ENCODE measurements at places on chromosomes 7 and 10.

DNA sequence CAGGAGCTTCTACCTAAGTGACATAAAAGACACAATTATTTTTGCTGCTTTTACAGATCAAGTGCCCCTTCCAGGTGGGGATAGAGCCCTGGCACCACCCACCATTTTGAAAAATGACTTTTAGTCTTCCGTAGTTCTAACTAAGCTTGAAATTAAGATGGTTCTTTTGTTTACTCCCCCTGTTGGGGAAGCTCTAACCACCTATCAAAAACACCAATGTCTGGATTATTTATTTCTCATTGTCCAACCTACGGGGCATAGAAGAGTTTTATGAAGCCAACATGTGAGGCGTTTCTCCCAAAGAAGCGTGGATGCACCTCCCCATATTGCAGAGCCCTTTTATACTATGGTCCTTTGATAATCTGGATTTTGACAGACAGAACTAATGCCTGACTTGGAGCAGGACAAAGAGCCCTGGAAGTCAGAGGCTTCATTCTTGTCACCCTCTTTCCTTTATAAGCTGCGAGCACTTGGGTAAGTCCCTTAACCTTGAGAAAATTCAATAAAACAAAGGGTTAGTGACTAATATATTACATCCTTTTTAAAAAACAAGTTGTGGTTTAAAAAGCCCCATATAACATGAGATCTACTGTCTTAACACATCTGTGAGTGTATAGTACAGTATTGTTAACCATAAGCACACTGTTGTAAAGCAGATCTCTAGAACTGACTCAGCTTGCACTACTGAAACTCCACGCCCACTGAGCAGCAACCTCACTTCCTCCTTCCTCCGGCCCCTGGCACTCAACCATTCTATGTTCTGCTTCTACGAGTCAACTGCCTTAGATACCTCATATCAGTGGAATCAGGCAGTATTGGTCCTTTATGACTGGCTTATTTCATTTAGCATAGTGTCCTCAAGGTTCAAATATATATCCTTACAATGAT, 67.5 kb downstream of the ATXN7L1 start:
- DNase-seq, result peak; percentile 41

DNA sequence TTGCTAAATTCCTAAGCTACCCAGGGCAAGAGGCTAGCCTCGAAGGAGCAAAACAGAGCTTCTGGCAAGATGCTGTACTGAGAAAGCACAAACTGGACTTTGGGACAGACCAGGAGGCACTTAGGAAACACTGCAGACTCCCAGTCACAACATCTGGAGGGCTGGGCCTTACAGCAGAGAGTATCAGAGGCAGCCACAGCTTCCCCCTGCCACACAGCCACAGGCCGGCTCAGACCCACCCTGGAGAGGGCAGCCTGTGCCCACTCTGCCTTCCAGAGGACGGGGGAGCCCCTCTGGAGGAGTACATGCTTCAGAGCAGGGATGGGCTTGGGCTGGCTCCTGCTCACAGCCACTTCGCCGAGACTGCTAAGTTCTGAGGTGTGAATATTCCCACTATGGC, 17.4 kb downstream of the ESYT2 start:
- no peak for DNase-seq

DNA sequence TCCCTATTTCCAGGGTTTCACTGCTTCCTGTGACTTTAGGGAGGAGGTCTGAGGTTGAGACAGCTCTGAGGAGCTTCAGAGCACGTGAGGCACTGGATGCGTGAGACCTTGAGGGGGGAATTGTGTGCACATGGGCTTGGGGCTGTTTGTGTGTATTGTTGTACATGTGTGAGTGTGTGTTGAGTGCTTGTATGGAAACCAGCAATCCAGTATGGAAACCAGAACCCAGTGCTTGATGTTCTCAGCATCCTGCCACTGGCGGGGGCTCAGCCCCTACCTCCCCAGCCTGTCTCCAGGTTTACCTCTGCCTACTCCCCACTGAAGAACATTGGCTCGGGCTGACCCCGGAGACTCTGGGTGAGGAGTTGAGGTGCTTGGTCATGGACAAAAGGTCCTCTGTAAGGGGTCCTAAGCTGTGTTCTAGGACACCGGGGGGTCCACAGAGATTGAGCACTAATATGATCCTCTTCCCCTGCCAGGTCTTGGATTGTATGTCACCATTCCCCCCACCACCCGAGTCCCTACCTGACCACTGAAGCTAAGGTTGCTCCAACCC, 20.8 kb downstream of the SFTPD start:
- no peak for DNase-seq

DNA sequence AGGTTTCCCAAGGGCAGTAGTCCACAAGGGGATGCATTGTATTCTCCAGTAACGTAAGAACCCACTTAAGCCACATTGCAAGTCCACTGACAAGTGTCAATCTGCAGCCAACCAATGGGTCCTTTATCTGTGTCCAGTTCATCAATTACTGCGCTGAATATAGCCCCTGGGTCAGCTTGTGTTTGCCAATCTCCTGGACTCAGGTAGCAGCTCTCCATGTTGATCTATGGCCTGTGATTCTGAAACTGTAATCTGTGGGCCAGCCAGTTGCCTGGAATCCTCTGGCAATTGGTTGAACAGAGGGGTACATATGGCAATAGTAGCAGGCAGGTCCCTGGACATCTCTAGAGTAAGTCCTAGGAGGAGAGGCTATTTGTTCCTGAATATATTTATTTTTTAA, 8.8 kb upstream of the TMEM248 start:
- no peak for DNase-seq

DNA sequence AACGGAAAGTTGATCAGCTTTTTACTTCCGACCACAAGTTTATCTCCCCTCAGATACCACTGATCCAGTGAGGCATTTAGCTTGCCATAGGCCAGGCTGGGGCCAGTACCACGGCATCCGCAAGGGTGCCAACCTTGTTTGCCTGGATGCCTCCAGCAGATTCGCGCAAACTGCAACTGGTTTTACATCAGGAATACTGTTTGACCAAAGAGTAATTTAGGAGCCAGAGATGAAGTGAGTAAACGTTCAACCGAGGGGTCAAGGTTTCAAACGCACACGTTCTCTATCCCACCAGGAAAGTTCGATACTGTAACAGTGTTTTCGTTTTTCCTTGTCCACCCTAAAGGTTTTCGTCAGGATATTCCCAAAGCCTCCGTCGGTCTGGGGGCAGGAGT, 266 bp upstream of the MDFIC start:
- no peak for DNase-seq

- DNase-seq, result no peak
Observed at GRCh38 chr7:16564909-16565426, 38.3 kb downstream of the LRRC72 start.

- no peak for DNase-seq
Observed at GRCh38 chr10:114779803-114780576, 41.6 kb upstream of the FHIP2A start.

- no peak for DNase-seq
Observed at GRCh38 chr10:26737730-26738129, 40.2 kb downstream of the PDSS1 start.

DNA sequence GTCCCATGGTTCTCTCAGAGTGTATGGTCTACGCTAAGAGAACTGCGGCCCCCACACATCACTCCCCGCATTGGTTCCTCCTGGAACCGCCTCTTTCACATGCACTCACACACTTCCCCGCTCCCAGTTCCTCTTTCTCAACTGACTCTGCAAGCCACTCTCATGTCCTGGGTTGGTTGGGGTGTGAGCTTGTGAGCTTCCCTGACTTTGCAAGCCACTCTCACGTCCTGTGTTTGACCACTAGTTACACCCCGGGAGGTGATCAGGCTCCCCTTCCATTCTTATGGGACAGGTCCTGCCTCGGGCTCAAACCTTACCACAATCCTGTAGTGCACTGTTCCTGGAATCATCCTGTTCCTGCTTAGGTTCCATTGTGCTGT, 105.0 kb downstream of the TRIM24 start:
- no peak for DNase-seq

DNA sequence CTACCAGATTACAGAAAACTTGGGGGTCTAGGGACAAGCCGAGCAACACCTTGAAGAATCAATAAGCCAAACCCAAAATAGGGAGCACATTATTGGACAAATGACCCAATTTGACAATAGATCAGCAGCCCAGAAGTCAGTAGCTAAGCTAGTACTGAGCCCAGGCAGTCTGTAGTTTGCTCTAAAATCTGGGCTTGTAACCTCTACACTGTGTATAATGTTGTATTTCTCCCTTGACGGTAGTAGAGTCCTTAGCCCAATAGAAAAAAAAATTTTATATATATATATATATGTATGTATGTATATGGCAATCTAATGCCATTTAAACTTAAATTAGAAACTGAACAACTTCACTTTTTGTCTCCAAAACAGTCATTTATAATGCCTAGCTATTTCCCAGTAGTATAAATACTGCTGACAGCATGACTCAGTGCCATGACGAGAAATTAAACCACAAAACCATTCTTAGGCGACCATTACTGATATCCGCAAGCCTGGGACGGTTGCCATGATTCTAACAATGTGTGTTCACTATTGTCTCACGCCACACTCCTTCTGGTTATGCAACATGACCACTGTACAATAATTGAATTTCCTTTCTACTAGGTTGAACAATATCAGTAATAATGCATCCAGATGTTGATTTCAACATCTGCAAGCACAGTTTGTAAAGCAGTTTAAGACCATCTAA, 110.5 kb downstream of the IPMK start:
- DNase-seq, result no peak

DNA sequence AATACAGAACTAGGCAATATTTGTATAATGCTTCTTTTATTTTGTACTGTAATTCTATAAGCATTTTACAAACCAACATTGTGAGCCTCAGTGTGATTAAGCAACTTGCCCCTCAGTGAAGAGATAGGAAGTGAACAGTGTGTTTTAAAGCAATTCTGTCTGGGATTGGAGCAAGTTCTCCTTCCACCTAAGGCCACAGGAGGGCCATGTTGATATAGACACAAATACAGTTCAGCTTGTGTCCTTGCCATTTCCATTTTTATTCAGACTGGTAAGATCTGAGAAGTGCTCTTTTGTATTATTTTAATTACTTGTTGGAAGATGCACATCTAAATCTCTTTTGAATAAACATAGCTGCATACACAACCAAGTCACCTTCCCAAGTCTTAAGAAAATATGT, 416.3 kb upstream of the COBL start:
- DNase-seq, result no peak

GRCh38 chr7:1290026-1290678, 57.5 kb downstream of the UNCX start:
- DNase-seq, result no peak

DNA sequence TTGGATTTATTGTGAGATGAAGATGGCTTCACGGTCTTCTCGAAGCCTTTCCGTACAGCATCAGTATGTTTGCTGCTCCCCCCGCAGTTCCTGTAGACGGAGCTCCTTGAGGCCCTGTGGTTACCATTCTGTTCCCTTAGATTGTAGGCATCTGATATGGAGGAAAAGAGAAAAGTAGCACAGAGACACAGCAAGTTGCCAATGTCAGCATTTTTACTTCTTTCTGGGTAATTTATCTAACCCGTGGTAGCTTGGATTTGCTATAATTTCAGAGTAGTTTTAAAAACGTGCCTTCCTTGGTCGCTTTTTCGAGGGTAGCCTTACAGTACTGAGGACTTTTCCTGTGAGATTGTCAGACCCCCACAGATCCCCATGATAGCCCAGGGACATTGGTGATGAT, 37.5 kb downstream of the WDR37 start:
- DNase-seq, result no peak

DNA sequence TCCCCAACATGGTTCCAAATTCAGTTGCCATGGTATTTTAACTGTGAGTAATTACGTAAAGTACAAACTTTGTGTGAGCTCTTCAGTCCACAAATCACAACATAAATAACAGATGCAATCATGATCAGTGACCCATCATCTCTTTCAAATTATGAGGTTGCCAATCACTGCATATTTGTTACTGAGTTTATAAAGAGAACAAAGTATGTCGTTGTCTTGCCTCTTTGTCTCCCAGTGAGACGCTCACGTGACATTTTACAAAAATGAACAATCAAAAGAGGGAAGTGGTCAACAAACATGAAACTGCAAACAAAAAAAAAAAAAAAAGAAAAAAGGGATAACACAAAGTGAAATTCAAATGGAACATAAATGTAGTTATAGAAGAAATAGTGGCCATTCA, 122.7 kb upstream of the PDSS1 start:
- no peak for DNase-seq

- DNase-seq, result no peak
Observed at GRCh38 chr7:42685911-42686310, 226.0 kb downstream of the C7orf25 start.

GRCh38 chr10:48672596-48673265, 11.9 kb upstream of the WDFY4 start:
- no peak for DNase-seq

DNA sequence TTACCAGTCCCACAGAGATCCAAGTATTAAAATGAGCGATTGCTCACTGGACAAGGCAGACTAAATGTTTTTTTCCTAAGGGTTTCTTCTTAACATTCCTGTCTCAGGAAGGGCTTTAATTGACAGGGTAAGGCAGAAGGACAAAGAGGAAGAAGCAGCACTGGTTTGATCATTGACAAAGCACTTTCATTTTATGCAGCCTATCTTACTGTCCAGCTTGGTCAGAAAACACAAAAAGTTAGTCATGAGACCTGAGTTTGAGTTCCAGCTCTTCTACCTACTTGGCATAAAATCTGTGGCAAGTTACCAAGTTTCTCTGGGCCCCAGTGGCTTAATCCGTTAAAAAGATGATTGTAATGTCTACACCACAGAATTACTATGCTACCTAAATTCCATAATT, 458.5 kb downstream of the GFRA1 start:
- DNase-seq, result no peak

- no peak for DNase-seq
Observed at GRCh38 chr7:30800785-30801252, 29.6 kb downstream of the MINDY4 start.

DNA sequence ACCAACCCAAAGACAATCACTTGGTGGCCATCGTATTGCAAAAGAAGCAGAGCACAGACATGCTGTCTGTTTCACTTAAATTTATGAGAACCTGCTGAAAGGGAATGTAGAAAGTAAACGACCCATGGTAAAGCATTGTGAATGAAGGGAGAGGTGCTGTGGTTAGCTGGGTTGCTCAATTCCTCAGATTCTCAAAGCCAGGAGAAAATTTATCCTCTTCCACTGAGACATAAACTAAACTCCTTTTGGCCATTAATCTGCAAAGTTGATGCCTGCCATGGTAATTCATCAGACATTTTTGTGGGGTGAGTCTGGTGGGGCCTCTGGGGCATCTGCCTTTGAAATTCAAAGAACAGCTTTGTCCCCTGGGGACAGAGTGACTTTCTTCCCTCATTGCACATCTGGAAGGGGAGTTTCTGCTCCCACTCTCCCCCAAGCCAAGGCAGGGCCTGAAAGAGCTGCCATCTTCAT, 951.0 kb downstream of the LRMDA start:
- DNase-seq, result no peak

DNA sequence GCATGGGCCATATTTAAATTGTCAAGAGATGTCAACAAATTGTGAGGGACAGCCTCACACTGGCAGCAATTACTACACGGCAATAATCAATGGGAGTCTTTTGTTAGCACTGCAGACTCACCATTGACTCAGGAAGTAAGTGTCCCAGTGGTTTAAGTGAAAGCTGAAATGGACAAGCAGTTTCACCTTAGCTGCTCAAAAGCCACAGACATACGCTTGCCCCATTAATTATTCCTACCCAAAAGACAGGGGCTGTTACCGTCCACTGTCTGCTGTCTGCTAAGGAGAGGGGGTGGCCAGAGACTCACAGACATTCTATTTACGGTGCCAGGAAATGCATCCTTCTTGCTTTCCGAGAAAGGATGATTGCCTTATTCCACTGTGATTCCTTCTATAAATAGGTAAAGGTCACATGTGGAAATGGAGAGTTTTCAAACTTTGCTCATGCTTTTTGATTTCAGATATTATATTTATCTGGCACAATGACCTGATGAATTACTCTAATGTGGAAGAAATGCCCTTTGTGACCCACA, 309.7 kb upstream of the NFE2L3 start:
- no peak for DNase-seq

- DNase-seq, result no peak
Observed at GRCh38 chr7:93575555-93576399, 1.3 kb upstream of the CALCR start.

Data from activated naive CD4-positive, alpha-beta T cell (primary cell).